ENCODE measurements at places on chromosomes 5 and 9.

GRCh38 chr5:176823869-176824412, 13.6 kb downstream of the UNC5A start:
- no peak for DNase-seq

GRCh38 chr5:179452356-179453230, 97.8 kb upstream of the RUFY1 start:
- no peak for DNase-seq

GRCh38 chr5:107058803-107059202, 611.9 kb downstream of the EFNA5 start:
- DNase-seq = no peak

DNA sequence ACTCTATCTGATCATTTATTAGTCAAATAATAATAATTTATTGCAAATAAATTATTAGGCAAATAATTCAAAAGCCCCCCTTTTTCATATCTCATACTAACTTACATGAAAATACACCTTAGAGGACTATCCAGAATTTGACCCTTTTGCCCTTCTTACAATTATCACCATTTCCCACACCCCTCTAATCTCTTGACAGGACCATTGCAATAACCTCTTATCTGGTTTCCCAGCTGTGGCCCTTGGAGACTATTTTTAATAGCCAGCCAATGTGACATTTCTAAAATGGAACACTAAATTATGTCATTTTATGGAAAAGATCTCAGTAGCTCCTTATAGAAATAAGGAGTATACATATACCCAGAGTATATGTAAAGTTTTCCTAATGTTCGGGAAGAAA, 588.4 kb upstream of the COX7C start:
- DNase-seq = no peak

- DNase-seq = no peak
Observed at GRCh38 chr9:135282808-135283207, 195.3 kb downstream of the OLFM1 start.

DNA sequence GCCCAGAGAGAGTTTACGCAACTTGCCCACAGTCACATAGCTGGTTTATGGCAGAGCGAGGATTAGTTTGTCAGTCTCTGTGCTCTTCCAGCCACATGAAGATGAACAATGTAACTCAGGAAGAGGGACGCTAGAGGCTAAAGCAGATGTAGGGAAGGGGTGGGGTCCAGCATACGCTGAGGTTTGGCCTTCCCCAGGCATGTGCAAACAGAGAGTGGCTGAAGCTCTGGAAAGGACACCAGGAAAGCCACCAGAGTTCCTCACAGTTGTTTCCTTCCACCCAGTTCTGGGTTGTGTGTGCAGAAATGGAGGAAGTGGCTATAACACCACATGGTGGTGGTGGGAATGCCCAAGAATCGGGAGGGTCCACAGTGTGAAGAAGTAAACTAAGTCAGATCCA, 60.0 kb downstream of the SNX18 start:
- DNase-seq = no peak

DNA sequence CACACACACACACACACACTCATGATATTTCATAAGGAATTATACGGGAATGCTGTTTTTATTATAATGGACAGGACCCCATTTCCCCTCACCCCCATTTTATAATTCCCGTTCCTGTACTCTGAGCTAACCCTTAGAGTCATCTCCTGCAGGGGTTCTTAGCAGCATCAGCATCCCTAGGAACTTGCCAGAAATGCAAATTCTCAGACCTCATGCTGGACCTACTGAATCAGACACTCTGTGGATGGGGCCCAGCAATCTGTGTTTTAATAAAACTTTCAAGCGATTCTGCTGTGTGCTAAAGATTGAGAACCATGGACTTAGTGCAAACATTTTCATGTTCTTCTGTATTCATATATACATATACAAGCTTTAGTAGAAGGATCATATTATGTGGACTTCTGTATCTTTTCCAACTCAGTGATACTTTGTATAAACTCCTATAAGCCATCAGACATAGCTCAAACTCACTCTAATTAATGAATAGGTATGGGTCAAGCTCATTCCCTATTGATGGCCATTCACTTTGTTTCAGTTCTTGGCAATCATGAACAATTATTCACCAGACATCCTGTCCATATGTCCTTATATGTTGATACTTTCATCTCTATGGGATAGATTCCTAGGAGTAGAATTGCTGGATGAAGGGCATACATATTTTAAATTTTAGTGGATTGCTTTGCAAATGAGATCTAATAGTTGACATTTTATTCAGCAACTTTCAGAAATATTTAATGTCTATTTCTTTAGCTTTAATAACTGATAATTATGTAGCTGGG, 65.5 kb downstream of the ARHGEF28 start:
- DNase-seq = no peak
